ENCODE measurements at places on chromosomes 2 and 18.

- ATAC-seq, result no peak
These were observed 22.4 kb upstream of the CREG2 start for GRCh38 chr2:101409699-101410098.

DNA sequence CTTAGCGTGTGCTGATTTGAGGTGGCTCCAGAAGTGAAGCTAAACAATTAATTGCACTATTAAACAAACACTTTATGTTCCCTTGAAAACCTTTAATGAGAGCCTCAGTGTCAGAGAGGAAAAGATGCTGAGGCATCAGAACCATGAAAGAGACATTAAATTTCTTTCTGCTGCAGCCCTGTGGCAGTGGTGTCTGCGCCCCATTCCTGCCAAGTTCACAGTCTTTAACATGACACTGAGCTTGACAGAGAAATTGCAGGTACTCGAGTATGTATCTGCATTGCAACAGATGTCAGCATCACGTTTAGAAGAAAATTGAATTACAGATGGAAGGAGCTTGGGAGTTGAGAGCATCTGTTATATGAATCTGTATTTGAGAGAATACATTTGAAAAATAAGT is 111.3 kb upstream of the CREB1 start:
- ATAC-seq, result no peak

DNA sequence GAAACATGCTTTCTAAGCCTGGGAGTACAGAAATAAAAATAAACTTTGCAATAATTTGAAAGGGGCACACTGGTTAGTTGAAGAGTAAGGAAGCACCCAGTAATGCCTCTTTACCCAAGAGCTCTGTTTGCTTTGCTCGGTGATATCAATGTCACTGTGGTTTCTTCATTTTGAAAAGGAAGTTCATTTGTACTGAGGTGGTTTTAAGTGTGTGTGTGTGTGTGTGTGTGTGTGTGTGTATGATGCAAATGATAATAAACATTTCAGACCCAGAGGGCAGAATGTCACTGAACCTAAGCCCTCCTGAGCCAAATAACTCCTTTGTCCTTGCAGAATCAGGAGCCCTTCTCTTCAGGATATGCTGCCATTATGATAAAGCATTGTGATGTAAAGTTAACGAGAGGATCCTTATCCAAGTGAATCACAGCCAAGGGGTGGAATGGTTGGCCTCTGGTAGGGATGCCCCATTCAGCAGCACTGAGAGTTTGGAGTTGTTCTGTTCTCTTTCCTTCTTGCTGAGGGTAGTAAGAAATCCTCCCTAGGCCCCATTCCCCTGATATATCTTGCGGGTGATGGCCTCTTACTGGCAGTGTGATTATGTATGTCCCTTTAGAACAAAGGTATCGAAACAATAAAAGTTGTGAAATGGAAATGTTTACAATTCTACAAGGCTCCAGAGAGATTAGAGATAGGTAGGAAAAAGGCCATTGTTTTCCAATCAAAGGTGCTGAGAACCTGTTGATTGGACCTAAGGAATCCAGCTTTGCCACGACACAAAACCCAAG is 7.6 kb downstream of the ITGA6 start:
- ATAC-seq, result no peak

DNA sequence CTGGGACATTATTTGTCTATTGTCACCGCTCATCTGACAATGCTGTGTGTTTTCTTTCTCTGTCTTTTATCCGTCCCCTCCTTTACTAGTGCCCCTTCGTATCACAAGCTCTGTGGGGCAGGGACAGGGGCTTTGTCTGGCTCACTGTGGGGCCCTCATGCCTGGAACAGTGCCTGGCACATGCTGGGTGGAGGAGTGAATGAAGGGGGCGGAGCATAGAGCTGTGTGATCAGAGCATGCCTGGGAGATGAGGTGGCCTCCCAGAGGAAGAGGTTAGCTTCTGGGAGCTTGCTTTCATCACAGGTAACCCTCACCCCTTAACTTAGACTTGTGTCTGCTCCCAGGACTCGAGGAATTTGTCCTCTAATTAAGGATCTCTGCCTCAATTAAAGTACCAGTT is 16.4 kb downstream of the MTCL1 start:
- ATAC-seq, result no peak

DNA sequence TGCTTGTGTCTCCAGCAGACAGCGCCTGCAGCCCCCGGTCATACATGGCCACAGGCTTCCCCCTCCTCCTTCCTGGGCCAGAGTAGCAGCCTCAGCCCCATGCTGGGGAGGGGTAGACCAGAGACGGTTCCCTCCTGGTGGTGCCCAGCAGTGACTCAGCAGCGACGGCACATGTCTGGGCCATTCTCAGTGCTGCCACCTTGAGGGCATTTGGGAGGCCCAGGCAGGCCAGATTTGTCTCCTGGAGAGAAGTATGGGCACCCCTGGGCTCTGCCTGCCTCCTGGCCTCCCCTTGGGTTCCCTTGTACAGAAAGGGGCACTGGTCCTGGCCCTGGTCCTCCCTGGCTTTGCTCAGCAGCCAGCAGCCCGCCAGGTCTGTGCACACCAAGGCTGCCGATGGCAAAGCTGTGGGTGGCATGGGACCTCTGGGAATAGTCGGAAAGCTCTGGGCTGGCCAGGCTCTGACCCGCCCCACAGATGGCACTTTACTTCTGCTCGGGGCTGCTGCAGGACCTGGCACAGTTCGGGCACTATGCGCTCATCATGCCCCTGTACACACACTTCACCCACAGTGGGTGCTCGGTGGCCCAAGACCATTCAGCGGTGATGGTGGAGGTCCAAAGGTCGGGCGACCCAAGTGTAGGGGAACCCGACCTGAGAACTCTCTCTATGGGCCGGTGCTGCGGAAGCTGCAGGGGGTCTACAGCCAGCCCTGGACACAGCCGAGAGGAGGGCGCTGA is 11.4 kb upstream of the ALPI start:
- ATAC-seq, result peak; percentile 78

- no peak for ATAC-seq
These were observed 95.9 kb downstream of the EPHA4 start for GRCh38 chr2:221476195-221476594.

GRCh38 chr2:150473767-150474166 is 13.7 kb downstream of the RND3 start:
- ATAC-seq, result no peak

DNA sequence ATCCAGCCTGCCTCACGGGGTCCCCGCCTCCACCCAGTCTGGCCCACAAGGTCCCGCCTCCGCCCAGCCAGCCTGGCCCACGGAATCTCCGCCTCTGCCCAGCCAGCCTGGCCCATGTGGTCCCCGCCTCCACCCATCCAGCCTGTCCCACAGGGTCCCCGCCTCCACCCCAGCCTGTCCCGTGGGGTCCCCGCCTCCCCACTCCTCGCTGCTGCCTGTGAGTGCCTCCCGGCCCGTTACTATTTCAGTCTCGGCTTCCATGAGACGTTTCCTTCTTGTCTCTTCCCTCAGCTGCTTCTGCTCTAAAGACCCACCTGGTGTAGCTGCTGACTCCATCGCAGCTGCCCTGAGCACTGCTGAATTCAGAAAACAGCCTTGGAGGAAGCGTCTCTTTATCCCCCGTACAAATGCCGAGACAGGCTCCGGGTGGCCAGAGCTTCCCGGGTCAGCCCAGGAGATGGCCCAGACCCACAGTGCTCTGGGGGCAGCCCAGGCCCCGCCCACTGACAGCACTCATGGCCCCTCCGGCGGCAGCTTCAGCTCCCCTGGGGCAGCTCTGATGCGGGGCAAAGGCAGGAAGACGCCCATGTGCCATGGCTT is 69.8 kb downstream of the NFATC1 start:
- ATAC-seq, result peak; percentile 27

DNA sequence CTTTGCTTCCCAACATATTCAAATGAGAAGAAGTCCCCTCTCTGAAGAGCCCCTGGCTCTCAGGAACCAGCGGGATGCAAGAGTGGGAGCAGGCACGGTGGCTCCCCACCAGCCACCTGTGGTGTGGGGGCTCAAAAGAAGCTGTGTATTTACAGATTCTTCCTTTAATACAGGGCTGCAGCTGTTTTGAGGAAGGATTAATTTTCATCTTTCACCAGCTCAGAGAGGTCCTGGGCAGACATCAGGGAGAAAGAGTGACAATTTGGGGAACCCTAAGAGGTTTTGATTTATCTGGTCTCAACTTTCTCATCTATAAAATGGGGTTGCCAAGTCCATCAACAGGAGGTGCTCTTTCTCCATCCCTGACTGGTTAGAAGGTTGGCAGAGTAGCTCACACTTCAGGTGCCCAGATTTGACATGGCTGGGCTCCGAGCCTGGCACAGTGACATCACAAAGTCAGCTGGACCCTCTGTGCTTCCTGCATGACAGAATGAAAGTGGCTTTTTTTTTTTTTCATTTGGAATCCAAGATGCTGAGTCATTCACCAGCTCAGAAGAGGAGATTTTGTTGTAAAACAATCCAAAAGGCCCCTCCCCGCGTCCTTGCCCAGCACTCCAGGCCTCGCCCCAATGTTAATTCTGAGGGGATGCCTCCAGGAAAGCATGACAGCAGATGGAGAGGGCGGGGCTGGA is 15.5 kb upstream of the SIX2 start:
- no peak for ATAC-seq

DNA sequence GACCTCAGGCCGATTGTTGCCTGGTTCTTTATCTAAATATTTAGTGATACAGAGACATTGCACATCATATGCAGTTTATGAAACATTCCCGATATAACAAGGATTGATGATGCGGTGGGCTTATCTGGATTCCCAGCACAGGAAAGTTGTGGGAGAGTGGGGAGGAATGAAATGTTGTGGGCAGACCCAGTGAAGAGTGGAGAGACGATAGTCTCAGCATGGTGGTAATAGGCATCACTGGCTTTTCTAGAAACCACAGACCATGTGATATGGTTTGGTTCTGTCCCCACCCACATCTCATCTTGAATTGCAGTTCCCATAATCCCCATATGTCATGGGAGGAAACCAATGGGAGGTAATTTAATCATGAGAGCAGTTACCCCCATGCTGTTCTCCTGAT is 34.8 kb upstream of the RND3 start:
- no peak for ATAC-seq

- no peak for ATAC-seq
These were observed 12.8 kb upstream of the GBX2 start for GRCh38 chr2:236180831-236181453.
